ENCODE measurements at places on chromosomes 2 and 18.

GRCh38 chr2:19736191-19736831, 165.5 kb downstream of the TTC32 start:
- no peak for DNase-seq

DNA sequence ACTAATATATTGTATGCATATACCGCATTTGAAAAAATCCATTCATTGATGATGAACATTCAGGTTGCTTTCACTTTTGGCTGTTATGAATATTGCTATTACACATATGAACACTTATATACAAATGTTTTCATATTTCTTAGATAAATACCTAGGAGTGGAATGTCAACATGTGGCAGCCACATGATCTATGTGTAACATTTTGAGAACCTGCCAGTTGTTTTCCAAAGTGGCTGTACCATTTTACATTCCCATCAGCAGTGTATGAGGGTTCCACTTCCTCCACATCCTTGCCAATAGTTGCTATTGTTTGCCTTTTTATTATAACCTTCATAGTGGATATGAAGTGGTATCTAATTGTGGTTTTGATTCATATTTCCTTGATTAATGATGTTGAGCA, 40.5 kb downstream of the CCDC85A start:
- no peak for DNase-seq

GRCh38 chr18:59021500-59021899, 118.2 kb upstream of the SEC11C start:
- DNase-seq, result no peak

GRCh38 chr18:65415098-65415497, 335.7 kb upstream of the CDH7 start:
- no peak for DNase-seq

DNA sequence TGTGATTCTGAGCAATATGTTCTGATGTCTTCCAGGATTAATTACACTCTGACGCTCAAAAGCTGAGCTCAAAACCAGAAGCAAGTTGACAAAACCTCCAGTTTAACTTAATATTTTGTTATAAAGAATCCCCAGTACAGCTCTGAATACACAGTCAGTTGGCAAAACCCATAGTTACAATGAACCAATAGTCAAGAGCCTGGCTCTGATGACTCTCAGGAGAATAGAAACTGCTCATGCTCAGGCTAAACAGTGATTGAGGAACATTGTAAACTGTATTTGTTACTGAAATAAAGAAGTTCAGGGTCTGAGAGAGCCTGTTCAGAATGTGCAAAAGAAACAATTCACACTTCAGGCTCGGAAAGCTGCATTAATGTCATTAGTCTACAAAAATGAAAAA, 1565.9 kb downstream of the SUCLG1 start:
- no peak for DNase-seq

- DNase-seq, result peak; percentile 45
Measured at GRCh38 chr18:11859903-11860407, 8.7 kb downstream of the CHMP1B start.

- DNase-seq, result no peak
Measured at GRCh38 chr2:227849906-227850305, 21.5 kb upstream of the DAW1 start.

DNA sequence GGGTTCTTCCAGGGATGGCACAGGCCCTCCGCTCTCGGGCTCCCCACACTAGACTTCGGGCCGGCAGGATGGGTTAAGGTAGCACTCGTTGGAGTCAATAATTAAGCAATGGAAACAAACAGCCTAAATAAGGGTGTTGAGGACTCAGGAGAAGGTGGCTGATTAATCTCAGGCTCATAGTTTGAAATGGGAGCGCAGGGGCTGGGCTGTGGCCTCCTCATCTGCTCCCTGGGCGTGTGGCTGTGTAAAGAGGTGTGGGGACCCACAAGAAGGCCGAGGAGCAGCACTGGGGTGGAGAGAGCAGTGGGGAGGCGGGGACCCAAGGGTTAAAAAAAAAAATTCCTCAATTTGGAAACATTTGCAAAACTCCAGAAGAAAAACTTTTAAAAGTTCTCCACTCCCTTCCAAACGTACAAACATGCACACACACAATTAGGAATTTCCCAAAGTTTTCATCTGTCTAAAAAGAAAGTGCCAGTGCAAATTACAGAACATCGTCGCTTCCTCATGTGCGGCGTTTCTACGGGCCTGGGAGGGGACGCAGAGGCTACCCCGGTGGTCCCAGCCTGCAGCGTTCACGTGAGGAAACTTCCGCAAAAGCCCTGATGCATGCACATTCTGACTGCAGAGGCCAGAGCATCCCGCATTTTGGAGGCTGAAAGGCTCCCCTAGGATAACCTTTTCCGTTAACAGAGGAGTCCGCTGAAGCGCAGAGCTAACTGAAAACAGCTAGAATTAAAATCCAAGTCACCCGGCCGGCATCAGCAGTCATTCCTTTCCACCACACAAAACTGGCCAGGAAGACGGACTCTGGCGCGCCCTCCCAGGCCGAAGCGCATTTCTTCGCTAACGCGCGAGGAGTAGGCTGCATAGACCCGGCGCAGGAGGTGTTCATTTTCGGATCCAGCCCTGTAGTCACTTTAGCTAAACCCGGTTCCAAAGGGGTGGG, 1.0 kb upstream of the TUBB6 start:
- DNase-seq, result peak; percentile 62

- no peak for DNase-seq
Measured at GRCh38 chr2:207153266-207153975, 12.3 kb downstream of the KLF7 start.

- DNase-seq, result no peak
Measured at GRCh38 chr18:53747210-53747609, 477.3 kb downstream of the MBD2 start.

DNA sequence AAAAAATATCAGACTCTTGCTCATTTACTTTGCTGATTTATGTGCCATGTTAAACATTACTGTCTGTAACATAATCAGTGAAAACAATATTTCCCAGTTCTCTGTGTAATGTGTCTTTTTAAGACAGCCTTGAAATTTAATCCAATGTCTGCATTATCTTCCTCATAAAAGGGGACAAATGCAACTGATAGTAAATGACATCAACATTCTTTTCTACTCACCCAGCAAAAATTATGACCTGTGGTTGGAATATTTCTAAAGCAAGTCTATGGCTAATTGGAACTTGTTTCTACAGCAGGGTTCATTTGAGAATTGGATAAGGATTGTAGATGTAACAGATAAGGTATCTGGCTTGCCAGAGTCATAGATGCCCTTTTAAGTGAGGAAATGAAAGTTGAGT, 34.8 kb downstream of the C1D start:
- no peak for DNase-seq

DNA sequence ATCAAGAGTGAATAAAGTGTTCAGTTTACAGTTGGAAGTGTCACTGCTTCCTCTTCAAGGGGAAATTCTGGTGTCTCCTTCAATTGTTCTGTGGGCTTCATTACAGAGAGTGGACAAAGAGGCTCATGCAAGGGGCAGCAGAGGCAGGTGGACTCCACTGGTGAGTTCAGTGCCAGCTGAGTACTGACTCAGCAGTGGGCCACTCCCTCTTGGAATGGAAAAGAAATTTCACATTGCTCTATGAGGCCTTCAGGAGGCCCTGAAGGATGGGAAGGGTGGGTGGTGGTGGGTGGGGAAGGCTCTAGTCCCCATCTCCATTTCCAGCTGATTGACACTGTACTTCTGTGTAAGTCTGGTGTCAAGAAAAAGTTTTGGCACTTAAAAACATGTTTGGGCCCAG, 66.4 kb downstream of the PRELID3A start:
- DNase-seq, result no peak

DNA sequence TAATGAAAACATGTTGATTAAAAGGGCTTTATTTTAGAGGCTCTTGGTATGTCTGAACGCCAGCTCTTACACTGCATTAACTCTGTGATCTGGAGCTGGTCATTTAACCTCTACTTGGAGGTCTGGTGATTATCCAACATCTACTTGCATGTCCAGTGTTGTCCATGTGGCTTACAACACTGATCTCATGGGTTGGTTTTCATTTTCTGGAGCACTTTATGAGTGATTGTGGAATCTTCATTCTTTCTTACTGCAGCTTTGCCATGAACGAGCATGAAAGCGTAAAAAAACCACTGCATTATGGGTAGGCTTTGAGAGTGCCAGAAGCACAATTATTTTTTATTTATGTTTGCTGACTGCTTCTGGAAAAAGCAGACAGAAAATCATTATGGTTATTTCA, 4.8 kb downstream of the CCDC195 start:
- no peak for DNase-seq

DNA sequence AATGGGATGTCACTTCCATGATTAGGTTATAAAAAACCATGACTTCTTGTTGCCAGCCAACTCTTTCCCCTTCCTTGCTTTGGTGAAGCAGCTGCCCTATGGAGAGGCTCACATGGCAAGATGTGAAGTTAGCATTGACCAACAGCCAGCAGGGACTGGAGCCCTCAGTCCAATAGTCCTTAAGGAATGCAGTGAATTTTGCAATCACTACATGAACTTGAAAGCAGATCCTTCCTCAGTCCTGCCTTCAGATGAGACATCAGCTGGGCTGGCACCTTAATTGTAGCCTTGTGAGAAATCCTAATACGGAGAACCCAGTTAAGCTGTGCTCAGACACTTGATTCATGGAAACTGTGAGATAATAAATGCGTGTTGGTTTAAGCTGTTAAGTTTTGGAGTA, 61.8 kb downstream of the ATP8B1 start:
- no peak for DNase-seq

- DNase-seq, result no peak
Measured at GRCh38 chr2:112803691-112804521, 19.6 kb upstream of the IL1A start.

DNA sequence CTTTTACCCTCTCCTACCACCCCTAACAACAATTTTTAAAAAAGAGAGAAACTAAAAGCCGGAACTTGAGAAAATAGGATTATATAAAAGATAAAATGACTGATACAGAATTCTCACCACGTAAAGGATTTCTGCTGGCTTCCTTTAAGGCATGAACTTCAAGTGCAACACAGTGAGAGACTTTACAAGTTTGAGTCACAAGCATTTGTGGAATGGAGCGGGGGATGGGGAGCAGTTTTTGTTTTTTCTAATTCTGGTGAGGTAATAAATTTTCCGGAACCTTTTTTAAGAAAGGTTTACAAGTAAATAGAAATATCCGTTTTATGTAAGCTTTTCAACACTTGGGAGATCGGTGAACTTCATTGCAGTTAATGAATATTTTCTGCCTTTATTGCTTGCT, 1.8 kb upstream of the CDH2 start:
- DNase-seq, result no peak

GRCh38 chr18:49618742-49619681, 57.2 kb downstream of the LIPG start:
- no peak for DNase-seq

DNA sequence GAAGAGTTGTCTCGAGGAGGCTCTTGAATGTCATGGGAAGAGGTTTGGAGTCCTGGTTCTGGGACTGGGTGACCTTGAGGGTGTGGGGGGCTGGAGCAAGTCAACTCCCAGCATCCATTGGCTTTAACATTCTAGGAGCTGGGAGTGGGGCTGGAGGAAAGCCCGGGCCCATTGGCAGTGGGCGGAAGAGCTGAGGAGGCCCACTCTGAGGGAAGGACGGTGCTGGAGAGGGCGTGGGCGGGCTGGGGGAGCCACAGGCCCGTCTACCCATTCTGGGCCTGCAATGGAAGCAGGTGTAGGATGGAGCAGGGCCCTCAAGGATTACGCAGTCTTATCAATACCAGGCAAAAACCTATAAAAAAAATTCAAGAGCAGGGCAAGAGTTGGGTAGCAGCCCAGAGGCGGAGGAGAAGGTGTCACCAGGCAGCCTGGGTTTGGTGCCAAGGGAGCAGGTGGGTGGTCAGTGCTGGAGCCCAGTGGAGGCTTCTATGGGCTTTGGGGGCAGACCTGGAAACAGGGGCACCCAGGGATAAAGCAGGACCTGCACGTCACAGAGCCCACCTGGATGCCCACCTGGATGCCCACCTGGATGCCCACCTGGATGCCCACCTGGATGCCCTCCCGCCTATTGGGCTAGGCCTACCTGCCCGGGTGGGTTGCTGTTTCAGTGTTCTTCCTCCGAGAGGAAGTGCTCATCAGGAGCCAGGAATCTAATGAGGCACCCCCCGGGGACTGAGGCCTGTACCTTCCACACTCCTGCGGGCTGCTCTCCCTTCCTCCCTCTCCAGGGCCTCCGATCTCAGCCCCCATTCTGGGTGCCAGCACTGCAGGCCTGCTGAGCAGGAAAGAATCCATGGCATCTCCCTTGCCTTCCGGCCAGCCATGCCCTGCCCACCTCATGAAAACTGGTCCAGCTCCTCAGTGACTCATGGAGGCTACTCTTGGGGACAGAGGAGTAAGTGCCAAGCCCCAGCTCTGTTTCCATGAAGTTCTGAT, 71.3 kb downstream of the CTIF start:
- DNase-seq, result no peak

GRCh38 chr2:181851726-181852125, 39.8 kb upstream of the ITPRID2 start:
- DNase-seq, result no peak

GRCh38 chr2:16375981-16376380, 289.7 kb downstream of the CYRIA start:
- no peak for DNase-seq

DNA sequence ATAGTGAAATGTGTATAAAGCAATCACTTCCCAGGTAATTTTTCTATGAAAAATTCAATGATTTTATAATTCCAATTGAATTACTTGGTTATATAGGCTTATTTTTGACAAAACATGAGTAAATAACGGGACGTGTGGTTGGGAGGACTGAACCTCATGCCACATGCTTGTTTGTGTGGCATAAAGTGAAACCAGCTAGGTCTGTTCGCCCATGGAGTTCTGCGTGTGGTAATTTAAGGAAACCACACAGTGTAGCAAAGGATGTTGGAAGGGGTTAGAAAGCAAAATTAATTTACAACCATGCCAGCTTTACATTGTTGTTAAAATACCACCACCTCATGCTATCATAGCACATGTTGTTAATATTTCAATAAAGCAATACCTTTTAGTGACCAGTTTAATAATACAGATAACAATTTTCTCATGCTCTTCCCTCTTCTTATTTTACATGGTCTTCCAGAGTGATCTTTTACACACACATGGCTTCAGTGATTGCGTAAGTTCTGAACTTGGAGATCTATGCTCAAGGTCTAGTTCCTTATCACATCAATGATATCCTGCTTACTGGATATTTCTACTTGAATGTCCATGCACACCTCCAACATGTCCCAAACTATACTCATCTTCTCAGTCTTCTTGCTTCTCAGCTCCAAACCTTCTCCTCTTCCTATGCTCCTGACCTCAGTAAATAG, 156.4 kb upstream of the ITGA4 start:
- DNase-seq, result peak; percentile 56

- DNase-seq, result peak; percentile 81
Measured at GRCh38 chr2:216519154-216519762, 20.6 kb downstream of the RPL37A start.

DNA sequence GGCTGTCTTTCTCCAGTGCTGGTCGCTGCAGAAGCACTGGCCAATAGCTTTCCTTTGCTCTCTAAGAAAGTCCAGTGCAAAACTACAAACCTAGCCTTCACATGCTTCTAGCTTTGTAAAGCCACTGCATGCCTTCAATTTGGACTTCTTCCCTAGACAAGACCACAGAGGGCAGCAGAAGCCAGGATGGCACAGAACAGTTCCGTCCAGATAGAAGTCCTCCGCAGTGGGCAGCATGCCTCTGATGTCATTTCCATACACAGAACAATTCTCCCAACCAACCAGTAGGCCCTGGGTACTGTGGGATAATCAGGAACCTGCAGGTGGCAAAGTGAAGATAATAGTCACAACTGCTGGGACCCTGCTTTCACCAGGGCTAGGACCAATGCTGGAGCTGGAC, 3.3 kb downstream of the ST6GAL2 start:
- no peak for DNase-seq

GRCh38 chr2:96824079-96824870, 8.2 kb downstream of the CNNM3 start:
- no peak for DNase-seq

GRCh38 chr2:201228271-201228911, 31.9 kb upstream of the CASP8 start:
- peak; percentile 77 for DNase-seq

All from suppressor macrophage treated with lipopolysaccharide for 4 hours (primary cell).